ENCODE measurements at places on chromosomes 7 and 10.

- H3K4me3 ChIP-seq, result no peak overlapping the region
- no peak overlapping the region for H3K27ac ChIP-seq
- H3K4me1 ChIP-seq, result no peaks in the 10 kb centered on the region
- H3K27me3 ChIP-seq, result no peaks in the 10 kb centered on the region
- no peak for DNase-seq
- no peaks in the 10 kb centered on the region for H3K36me3 ChIP-seq
These were observed 156.8 kb upstream of the LYZL1 start for GRCh38 chr10:29131952-29132547.

DNA sequence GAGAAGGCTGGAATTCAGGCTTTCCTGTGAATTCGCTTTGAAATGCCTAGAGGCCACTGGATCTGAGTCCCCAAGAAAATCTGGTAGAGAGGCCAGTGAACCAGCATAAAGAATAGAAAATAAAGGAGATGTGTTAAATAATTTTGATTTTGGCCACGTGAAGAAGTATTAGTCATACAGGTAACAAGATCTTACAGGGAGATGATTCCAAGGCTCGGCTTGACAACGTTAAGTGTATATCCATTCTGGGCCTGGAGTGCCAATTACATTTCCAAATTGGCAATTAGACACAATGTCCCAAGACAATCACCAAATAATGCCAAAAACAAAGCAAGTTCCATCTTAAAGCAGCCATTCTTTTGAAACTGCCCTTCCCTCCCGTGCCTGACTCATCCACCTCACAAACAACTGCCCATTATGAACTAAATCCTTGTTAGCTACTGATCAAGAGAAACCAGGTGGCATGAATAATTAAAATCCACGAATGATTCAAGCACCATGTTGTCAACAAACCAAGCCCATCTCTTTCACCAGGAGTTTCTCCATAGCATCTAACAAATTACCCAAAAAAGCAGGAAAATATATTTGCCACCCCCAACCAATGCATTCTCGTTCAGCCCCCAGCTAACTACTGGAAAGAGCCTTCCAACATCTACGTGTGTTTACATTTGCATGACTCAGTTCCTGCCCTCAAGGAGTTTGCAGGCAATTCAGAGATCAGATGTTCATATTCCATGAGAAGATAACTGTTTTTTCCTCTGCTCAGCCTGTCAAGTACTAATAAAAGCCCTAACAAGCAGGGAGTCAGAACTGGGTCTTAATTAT is 8.5 kb downstream of the KCNMA1 start:
- H3K27ac ChIP-seq, result no peak overlapping the region
- H3K36me3 ChIP-seq, result no peaks in the 10 kb centered on the region
- H3K4me1 ChIP-seq, result no peaks in the 10 kb centered on the region

- H3K4me3 ChIP-seq, result no peak overlapping the region
- no peaks in the 10 kb centered on the region for H3K36me3 ChIP-seq
- H3K27me3 ChIP-seq, result no peaks in the 10 kb centered on the region
- H3K4me1 ChIP-seq, result no peaks in the 10 kb centered on the region
These were observed 36.3 kb upstream of the EXOC6 start for GRCh38 chr10:92811986-92812385.

DNA sequence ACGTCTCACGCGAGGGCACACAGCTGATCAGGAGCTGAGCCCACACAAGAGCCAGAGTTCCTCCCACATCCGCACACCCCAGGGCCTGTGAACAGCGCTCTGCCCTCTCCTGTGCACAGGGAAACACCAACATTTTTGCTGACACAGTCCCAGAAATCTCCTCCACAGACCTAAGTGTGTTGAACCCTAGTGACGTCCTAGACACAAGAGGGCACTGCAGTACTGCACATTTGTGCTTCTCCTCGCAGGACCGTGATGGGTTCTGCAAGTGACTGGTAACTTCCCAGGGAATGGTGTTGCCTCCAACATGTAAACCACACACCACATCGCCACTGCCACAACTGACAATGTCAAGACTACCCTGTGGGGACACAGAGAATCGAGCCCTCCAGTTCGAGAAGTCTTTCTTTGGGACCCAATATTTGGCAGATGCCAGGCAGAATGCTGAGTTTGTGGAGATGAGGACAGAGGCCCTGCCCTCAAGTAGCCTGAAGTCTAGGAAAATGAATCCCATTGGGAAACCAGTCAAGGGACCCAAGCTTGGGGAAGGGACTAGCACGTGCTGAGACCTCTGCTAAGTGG is 170.3 kb downstream of the PAXIP1 start:
- H3K36me3 ChIP-seq, result peaks cover 11% of the 10 kb centered on the region
- no peak overlapping the region for H3K4me3 ChIP-seq
- DNase-seq, result no peak
- no peak overlapping the region for H3K27ac ChIP-seq

GRCh38 chr7:85773116-85773728 is 586.4 kb upstream of the SEMA3D start:
- H3K36me3 ChIP-seq, result no peaks in the 10 kb centered on the region
- DNase-seq, result no peak
- H3K4me1 ChIP-seq, result no peaks in the 10 kb centered on the region
- H3K27me3 ChIP-seq, result no peaks in the 10 kb centered on the region
- no peak overlapping the region for H3K4me3 ChIP-seq

DNA sequence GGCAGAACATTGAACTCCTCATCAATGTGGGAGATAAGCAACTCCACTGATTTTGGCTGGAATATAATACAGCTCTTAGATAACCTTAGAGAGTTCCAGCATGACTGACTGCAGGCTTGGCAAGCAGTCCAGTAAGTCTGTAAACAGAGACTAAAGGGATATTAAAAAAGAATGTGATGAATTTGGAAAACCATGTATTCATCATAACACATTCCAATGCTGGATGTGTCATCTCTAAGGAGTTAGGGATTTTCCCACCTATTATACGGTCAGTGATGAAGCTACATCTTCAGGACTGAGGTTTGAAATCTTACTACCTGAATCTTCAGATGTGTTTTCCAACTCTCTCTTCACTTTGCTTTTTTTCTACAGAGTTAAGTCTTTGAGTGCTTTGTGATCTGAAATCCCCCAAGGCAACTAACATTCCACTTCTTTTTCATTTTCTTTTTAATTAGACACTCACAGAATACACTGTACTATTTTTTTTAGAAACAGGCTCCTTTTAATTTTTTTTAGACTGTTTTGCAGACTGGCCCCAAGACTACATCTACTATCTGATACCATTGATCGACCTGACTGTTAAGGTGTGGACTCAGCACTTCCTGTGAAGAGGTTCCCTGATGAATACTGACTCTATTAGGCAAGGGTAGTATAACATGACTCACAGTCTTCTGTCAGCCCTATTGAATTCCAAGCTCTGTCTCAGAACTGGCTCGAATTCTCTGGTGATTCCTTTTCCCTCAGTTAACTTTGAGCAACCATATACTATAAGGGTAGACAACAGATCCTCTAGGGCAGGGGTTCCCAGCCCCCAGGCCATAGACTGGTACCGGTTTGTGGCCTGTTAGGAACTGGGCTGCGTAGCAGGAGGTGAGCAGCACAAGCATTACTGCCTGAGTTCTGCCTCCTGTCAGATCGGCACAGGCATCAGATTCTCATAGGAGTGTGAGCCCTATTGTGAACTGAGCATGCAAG is 678.2 kb downstream of the GRM8 start:
- H3K27ac ChIP-seq, result peak overlapping the region; percentile 81
- H3K4me1 ChIP-seq, result peaks cover 39% of the 10 kb centered on the region
- H3K4me3 ChIP-seq, result no peak overlapping the region
- H3K36me3 ChIP-seq, result no peaks in the 10 kb centered on the region

GRCh38 chr7:126755381-126755780 is 497.4 kb downstream of the GRM8 start:
- no peaks in the 10 kb centered on the region for H3K27me3 ChIP-seq
- no peaks in the 10 kb centered on the region for H3K36me3 ChIP-seq
- peaks cover 1% of the 10 kb centered on the region for H3K4me1 ChIP-seq

GRCh38 chr10:47347303-47347675 is 874 bp upstream of the RBP3 start:
- no peak overlapping the region for H3K4me3 ChIP-seq
- H3K4me1 ChIP-seq, result peaks cover 11% of the 10 kb centered on the region
- H3K36me3 ChIP-seq, result no peaks in the 10 kb centered on the region
- no peak for DNase-seq

GRCh38 chr10:82757901-82758300 is 882.9 kb downstream of the NRG3 start:
- H3K36me3 ChIP-seq, result no peaks in the 10 kb centered on the region
- peaks cover 7% of the 10 kb centered on the region for H3K4me1 ChIP-seq
- no peak for DNase-seq

DNA sequence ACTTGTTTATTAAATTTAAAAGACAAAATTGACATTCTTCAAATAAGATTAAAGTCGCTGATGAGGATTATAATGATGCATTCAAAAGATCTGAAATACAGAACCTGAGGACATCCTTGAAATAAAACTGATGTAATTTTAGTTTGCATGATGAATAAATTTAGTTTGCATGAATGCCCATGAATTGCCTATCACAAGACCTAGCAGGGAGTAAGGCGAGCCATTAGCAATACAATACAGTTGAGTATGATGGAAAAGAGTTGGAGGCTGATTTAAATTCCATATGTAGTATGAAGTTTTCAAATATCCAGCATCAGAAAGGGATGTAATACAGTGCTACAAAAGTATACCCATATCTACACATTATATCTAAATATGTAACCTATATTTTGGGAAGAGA is 321.3 kb downstream of the CACNA2D1 start:
- peaks cover 5% of the 10 kb centered on the region for H3K36me3 ChIP-seq
- H3K4me3 ChIP-seq, result no peak overlapping the region
- H3K4me1 ChIP-seq, result peaks cover 16% of the 10 kb centered on the region
- no peak for DNase-seq

GRCh38 chr10:25028711-25029110 is 12.3 kb downstream of the THNSL1 start:
- H3K36me3 ChIP-seq, result no peaks in the 10 kb centered on the region
- no peaks in the 10 kb centered on the region for H3K4me1 ChIP-seq
- no peaks in the 10 kb centered on the region for H3K27me3 ChIP-seq
- no peak overlapping the region for H3K27ac ChIP-seq

DNA sequence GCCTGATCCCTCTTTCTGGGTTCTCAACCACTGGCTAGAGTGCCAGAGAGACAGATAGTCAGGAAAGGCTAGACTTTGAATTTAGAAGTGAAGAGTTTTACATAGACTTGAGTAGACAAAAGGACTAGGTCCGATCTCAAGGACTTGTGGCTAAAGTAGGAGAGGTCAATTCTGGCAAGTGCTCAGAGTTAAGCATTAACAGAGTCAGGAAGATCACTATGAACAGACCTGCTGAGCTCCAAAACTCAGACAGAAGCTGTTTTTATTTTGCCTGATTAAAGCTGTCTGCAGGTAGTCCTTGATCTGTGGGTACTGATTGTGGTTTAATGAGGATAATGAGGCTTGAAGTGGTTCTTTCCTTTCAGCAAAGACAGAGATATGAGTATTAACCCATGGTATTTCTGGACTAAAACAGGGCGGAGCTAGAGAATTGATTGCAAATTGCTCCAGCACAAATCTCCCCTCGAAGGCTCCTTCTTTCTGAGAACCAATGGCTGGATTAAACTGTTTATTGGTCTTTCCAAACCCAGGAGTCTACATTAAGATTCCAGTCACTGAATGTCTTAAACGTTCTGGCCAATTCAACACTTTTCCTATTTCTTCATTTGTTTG is 423.2 kb downstream of the IPMK start:
- H3K4me3 ChIP-seq, result no peak overlapping the region
- no peaks in the 10 kb centered on the region for H3K36me3 ChIP-seq
- no peaks in the 10 kb centered on the region for H3K4me1 ChIP-seq
- no peak overlapping the region for H3K27ac ChIP-seq

DNA sequence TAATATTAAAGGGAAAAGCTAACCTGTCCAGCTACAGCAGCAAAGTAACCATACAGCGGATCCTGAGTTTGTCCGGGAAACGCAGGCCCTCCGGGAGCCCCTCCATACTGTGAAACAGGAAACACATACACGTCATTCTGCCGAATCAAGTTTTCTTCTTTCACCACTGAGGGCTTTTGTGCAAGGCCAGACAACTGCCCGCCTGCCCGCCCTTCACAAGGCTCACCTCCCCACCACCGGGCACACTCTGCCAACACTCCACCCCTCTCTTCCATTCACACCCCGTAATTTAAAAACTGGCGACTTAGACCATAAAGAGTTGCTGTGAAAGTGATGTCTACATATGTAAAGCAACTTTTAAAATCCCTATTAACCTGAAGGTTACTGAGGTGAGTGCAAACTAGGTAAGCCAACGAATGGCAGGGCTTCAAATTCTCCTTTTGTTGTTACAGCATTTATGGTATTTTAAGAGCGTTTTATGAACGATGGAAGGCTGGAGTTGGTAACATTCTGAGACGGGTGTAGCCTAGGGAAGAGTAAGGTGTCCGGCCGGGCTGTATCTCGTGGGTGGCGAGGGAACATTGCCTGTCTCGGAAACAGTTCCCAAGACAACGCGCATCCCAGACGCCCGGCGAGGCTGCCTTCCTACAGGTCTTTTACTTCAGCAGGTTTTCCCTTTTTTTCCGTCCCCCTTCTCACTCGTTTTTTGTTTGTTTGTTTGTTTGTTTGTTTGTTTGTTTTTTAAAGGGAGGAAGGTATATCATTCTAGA is 817 bp downstream of the SRI start:
- DNase-seq, result peak; percentile 53
- H3K27ac ChIP-seq, result peak overlapping the region; percentile 53
- peaks cover 9% of the 10 kb centered on the region for H3K4me1 ChIP-seq
- H3K4me3 ChIP-seq, result peak overlapping the region; percentile 88
- no peaks in the 10 kb centered on the region for H3K27me3 ChIP-seq

GRCh38 chr7:104900525-104901239 is 113.3 kb upstream of the KMT2E start:
- no peaks in the 10 kb centered on the region for H3K4me1 ChIP-seq
- H3K27me3 ChIP-seq, result no peaks in the 10 kb centered on the region
- no peak for DNase-seq
- no peak overlapping the region for H3K4me3 ChIP-seq

DNA sequence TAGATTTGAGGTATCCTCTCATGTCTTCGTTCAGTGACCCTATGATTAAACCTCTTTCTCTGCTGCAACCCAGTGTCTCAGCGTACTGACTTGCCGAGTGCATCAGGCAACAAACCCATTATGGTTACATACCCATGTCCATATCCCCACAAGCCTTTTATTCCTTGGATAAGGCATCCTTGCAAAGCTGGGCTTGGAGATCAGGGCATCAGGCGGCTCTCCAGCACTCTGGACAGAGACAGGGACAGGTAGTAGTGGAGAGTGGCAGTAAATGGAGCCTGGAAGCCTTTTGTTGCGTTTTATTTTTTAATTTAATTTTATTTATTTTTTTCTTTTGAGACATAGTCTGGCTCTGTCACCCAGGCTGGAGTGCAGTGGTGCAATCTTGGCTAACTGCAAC is 32.0 kb upstream of the NPFFR1 start:
- peaks cover 12% of the 10 kb centered on the region for H3K4me1 ChIP-seq
- peak overlapping the region; percentile 60 for H3K4me3 ChIP-seq
- H3K36me3 ChIP-seq, result no peaks in the 10 kb centered on the region
- no peak for DNase-seq
- no peak overlapping the region for H3K27ac ChIP-seq
